ENCODE measurements at places on chromosomes 16 and 17.
A peak's percentile ranks its signal among the peaks of the same experiment; 100 is the strongest.

GRCh38 chr16:23909792-23910418, 74.1 kb downstream of the PRKCB start:
- no peak for DNase-seq

DNA sequence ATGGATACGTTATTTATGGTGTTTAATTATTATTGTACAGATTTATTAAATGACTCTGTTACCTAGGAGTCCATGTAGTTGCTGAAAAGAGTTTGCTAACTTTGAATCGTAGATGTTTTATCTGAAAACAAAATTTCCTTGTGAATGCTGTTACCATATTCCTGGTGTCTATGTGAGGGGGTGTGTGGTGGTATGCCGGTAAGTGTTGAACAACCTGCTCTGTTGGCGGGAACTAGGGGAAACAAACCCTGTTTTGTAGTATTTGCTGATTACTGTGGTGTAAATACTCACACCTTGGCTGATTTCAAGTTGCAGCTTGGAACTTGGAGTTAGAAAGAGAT, 386.4 kb downstream of the WWOX start:
- no peak for DNase-seq

DNA sequence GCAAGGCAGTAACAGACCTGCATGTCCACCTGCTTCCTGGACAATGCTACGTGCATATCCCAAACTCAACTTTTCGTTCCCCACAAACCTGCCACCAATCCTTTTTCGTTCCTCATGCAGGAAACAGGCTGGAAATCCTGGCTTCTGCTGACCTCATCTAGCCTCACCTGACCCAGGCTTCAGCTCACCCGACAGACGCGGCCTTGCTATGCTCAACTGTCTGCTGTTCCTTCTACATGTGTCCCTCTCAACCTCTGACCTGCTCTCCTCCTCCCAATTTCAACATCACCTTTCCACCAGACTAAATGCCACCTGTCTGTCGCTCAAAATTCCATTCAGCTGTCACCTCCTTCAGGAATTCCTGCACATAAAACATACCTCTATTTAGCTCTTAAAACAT, 44.5 kb downstream of the XPO6 start:
- DNase-seq: no peak

- peak; percentile 28 for DNase-seq
These were observed 34.5 kb downstream of the YWHAE start for GRCh38 chr17:1365445-1366039.

DNA sequence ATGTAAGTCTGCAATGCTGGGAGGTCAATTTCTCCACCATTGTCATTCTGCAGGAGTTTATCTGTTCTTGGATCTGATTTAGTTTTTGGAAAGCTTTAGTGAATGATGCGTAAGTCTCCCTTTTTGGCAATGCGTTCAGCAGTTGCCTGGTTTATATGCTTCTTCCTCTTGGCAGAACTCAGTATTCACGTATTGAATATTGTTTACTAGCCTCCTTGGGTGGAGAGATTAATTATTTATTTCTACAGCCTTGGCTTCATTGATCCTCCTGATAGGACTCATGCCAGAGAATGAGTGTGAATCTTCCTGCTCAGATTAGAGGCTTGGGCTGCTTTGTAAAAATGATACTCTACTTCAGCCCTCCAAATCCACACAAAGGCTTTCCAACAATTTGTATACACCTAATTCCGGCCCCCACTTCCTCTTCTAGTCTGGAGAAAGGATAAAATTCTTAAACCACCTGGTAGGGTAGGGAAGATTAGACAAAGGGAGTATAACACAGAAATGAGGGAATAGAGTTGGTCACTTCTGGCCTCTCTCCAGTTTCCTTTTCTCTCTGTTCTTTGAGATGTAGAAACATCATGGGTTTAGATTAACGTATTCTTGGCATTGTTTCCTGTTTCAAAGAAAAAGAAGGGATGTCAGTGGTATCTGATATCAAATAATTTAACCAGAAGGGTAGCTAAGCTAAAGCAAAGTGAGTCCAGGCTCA, 929.8 kb downstream of the KCNJ2 start:
- DNase-seq: no peak

- no peak for DNase-seq
These were observed 66.6 kb upstream of the LHX1 start for GRCh38 chr17:36870720-36870999.

GRCh38 chr16:78324649-78325285, 225.3 kb downstream of the WWOX start:
- DNase-seq: no peak

DNA sequence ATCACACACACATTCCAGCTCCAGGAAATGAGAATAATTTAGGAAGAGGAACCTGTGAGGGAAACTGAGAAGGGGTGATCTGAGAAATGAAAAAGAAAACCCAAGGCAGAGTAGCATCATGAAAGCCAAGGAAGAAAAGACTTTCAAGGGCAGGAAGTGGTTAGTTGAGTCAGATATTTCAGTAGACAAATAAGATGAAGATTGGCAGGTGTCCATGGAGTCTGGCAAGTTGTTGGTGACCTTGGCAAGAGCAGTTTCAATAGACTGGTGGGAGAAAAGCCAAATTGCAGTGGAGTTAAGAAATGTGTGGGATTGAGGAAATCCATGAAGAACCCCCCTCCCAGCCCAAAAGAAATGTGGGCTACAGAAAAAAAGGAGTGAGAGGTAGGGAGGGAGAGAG, 10.7 kb downstream of the GNAO1 start:
- DNase-seq: no peak

DNA sequence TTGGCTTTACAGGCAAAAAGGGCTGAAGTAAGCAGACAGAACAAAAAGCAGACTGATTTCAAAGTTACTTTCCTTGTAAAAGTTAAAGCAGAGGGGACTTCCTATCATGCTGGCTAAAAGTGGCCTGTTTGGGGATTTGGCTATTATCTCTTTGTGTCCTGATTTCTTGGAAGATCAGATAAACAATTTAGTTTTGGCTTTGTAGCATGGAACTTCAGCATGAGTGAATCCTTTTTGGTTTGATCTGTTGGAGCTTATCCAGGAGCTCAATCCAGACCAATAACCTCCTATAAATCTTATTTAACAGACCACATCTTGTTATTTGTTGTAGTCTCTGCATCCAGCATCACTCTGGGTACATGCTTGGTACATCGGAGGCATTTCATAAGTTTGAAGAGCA, 8.9 kb upstream of the RNF112 start:
- DNase-seq: no peak

GRCh38 chr17:72510351-72511016, 389.7 kb downstream of the SOX9 start:
- DNase-seq: no peak

- no peak for DNase-seq
These were observed 6.5 kb upstream of the HOXB13 start for GRCh38 chr17:48735062-48735351.

- no peak for DNase-seq
These were observed 5.9 kb downstream of the PDILT start for GRCh38 chr16:20398603-20399002.

DNA sequence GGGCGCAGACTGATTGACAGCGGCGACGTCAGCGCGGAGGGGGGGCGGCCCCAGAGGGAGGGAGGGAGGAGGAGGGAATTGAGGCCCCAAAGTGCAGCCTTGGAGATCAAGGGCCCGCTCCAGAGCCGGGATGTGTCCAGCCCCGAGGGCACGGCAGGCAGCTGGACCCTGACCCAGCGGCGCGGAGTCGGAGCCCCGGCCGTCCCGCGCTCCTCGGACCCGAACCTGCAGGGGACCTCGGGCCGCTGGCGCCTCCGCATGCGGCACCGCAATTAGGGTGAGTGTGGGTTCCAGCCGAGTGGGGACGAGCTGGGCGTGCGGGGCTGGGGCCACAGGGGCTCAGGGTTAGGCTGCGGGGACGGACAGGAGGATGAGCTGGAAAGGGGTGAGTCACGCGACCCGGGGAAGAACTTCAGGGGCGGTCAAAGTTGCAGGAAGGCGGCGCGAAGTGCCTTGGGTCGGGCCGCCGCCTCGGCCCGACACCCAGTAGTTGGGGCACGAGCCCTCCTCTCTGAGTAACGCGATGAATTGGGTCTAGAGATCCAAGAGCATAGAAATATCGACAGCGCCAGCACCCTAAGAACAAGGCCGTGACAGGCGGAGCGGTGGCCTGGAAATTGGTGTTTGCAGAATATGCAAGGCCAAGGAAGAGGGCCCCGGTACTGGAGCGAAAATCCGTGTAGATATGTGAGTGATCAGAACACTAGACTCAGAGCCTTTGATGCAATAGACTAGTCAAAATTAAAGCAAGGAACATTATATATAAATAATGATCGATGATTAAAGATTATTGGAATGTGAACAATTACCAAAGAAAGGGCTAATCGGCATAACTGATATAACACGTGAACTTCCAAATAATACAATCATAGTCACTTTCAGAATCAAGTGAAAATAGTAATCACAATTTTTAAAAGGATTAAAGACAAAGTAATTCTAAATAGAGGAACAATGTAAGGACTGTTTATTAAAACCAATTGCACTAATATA, at the start of gene TBX4:
TBX4 (plus strand) TSS at position 122 of the 990 bp plus-strand sequence. CDS start 4,069 bp downstream, outside the sequence.
- DNase-seq: no peak

DNA sequence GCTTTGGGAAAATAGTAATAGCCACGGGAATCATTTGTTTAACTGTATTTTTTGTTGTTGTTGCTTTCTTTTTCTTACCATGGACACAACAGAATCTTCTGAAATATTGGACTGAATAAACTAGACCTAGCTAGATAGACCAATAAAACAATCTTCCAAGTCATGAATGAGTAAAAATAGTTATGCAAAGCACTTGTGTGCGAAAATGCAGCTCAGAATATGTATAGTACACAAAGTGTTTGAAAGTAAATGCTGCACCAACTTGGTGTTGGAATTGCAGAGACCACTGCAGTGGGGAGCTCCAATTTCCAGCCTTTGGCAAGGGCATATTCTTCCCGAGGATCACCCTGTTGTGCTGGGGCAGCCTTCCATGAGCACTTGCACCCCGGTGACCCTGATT, 68.0 kb downstream of the AATF start:
- no peak for DNase-seq

DNA sequence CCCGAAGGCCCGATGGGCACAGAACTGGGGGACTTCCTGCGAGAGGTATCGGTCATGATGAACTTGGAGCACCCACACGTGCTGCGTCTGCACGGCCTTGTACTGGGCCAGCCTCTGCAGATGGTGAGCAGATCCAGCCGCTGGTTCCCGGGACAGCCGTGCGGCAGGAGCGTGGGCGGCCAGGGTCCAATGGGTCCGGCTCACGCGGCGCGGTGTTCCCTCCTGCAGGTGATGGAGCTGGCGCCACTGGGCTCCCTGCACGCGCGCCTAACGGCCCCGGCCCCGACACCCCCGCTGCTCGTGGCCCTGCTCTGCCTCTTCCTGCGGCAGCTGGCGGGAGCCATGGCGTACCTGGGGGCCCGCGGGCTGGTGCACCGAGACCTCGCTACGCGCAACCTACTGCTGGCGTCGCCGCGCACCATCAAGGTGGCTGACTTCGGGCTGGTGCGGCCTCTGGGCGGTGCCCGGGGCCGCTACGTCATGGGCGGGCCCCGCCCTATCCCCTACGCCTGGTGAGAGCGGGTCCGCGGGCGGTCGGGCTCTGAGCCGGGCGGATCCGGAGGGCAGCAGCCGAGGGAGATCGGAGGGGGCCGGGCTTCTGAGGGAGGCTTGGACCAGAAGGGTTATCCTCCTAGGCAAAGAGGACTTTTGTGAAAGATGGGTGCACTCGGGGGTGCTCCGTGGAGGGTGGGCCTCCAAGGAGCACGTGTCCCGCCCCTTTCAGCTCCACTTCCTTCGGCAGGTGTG, 3.0 kb downstream of the TNK1 start:
- DNase-seq: peak; percentile 79

GRCh38 chr17:43411749-43412148, 13.0 kb downstream of the ARL4D start:
- DNase-seq: no peak

DNA sequence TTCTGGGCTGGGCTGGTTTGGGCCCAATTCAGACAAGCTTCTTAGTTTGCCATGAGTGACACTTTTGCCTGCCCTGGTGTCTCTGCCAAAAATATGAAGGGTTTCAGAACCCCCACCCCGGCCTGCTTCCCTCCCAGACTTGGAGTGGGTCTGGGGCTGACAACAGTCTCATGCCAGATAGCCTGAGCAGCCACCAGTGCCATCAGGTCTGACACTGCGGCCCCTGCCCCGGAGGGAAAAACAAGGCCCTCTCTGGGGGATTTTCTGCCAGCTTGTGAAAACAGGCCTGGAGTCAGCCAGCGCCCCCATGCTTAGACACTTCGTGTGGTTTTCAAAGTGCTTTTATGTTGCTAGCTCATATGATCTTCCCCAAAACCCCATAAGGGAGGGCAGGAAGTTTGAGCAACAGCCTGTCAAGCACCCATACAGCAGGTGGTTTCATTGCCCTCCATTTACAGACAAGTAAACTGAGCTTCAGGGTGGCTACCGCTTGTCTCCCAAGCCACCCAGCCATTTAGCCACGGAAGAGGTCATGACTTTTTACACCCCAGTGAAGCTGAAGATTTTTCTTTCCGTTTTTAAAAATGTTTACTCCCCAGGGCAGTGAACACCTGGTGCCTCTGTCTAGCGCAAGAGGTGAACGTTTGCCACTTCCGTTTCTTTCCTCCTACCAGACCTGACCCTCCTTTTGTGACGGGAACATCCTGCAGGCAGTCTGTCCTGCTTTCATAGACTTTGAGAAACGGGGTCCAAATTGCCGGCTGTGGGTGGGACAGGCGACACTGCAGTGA, 300.6 kb downstream of the SEC14L1 start:
- DNase-seq: no peak

GRCh38 chr17:39485555-39485954, 24.3 kb downstream of the CDK12 start:
- no peak for DNase-seq

DNA sequence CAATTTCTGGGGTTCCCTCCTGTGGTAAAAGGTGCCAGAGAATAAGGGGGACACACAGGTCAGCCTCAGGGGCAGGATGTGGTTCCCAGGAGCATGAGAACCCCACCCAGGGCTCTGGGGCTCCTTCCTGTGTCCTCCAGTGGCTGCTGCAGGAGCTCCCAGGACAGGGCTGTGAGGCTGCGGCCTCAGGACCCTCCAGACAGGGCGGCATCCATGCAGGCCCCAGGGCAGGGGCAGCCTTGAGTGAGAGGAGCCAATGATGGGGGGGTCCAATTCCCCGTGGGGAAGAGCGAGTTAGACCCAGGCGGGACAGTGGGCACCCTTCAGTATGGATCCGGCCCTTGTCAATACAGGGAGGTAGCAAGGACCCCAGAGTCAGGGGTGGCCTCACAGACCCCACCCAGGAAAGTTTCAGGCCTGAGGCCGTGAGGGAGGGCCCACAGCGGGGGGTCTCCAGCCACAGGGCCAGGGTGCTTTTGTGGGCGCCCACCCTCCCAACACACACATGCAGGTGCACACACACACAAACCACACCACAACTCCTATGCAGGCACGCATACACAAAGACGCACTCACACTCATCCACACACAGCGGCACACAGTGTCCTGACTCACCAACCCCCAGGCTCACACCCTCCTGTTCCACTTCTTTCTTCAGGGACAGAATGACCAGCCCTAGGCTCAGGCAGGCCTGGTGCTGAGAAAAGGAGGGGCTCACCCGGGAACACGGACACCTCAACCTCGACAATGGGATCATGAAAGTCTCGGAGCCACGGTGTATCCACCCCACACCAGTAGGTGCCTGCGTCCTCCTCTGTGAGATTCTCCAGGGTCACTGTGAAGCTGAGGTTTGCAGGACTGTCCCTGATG, 1.8 kb downstream of the CD300C start:
- DNase-seq: no peak

- DNase-seq: no peak
These were observed 32.8 kb downstream of the AKAP1 start for GRCh38 chr17:57117798-57118197.

Measured in activated T-cell treated with anti-CD3 and anti-CD28 coated beads for 48 hours (primary cell).